DMS153 (cell line): ENCODE measurements at places on chromosomes 2 and 18.

- no peak for DNase-seq
Observed at GRCh38 chr2:175036582-175037018, 31.4 kb upstream of the CHN1 start.

GRCh38 chr18:48539406-48540250 lies 797 bp downstream of the CTIF start:
- no peak for DNase-seq

- peak; percentile 55 for DNase-seq
Observed at GRCh38 chr2:238170386-238171071, 11.8 kb downstream of the ERFE start.

GRCh38 chr2:29920631-29921559 lies 491 bp downstream of the ALK start:
- no peak for DNase-seq

- DNase-seq = no peak
Observed at GRCh38 chr2:47198985-47199451, 43.9 kb upstream of the STPG4 start.

- no peak for DNase-seq
Observed at GRCh38 chr2:98898423-98898841, 37.6 kb downstream of the CRACDL start.

- no peak for DNase-seq
Observed at GRCh38 chr2:125125902-125126301, 1100.8 kb downstream of the CNTNAP5 start.

- no peak for DNase-seq
Observed at GRCh38 chr2:129806990-129807389, 172.5 kb upstream of the RAB6C start.

GRCh38 chr18:3626929-3627458 lies 177.0 kb downstream of the TGIF1 start:
- no peak for DNase-seq

GRCh38 chr18:48837676-48838075 lies 113.1 kb downstream of the SMAD7 start:
- DNase-seq = no peak

DNA sequence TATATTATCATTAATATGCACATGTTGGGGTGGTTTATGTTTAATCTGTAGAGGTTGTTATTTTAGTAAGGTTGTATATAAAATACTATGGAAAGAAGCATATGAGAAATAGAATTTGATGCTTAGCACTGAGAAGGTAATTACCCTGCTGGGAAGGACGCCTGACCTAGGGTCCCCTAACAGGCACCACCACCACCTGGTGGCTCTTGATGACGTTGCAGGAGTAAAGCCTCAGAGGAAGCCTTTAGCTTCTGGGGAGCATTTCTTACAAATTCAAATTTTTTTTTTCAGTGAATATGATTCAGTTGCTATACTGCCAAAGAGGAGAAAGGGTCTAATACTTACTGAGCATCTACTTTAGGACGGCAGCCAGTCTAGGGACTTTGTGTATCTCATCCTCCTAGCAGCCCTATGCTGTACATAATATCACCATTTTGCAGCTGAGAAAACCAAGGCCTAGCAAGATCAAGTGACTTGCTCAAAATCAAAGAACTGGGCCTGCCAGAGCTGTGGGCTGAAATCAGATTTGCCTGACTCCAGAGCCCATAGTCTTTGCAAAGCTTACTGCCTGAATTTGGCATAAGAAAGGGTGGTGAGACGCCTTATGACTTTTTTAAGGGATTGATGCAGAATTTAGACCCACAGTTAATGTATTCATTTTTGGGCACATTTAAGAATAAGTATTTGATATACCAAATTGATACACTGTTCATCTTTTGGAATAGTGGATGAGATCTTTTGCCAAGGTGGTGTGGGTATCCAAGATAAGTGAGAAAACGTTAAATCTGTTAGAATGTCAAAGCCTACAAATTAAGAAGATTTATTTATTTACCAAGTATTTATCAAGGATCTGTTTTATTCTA lies 78.8 kb upstream of the GAREM1 start:
- DNase-seq = peak; percentile 42

- DNase-seq = peak; percentile 47
Observed at GRCh38 chr2:30115141-30115980, 31.4 kb upstream of the YPEL5 start.

- DNase-seq = no peak
Observed at GRCh38 chr2:30786923-30787685, 20.1 kb downstream of the CAPN13 start.

- no peak for DNase-seq
Observed at GRCh38 chr2:107757223-107757622, 69.5 kb upstream of the RGPD4 start.

DNA sequence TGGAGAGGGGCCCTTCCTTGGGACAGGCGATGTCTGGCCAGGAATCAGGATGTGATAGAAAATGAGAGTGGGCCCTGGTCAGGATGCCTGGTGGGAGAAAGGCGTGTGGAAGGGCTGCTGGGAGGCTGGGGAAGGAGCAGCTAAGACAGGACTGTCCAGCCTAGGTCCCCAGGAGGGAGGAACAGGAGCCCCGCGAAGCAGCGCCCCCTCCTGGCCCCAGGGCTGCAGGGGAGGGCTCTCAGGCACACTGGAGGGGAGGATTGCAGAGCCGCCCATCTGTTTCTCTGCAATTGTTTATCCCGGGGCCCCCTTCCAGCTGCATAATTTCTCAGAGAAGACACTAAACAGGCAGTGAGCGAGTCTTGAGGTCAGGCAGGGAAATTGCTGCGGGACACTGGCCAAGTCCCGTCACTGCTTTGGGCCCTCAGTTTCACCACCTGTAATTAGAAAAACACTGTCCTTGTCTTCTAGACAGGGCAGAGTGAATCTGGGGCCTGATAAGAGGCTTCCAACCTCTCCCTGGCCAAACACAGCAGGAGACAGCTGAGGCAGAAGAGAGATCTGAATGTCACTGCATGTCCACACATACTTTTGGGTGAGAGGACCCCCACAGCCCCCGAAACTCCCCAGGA lies 3.9 kb upstream of the NPPC start:
- no peak for DNase-seq

DNA sequence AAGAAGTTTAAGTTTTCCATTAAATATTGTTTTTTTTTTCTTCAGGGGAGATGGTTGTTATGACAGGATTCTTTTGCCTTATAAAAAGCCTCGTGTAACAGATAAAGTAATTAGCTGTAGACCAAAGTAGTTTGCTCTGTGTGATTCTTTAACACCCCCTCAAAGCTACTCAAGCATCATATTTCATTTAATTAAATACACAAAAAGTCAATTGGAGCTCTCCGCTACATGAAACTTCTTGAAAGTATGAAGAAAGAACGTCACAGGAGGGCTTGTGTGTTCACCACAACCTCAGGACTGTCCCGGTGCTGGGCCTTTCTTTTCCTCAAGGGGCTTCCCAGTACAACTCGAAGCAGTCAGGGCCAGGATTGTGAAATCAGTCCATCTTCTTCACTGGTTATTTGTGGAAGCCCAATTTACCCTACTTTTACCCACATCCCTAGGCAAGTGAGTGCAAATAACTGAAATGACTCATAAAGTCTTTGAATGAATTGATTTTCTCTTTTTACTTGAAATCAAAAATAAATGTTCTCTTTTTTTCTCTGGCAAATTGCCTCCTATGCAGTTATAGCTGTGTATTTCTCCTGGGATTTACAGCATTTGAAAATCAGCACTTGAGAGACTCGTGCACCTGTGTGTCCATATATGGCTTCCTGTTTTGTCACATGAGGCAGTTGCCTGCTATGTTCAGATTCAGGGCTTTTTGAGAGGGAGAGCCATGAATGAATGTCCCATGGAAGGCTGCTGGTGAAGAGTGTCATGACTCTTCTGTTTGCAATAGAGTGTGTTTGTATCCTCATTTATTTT lies 48.6 kb downstream of the LINC00305 start:
- DNase-seq = peak; percentile 78

DNA sequence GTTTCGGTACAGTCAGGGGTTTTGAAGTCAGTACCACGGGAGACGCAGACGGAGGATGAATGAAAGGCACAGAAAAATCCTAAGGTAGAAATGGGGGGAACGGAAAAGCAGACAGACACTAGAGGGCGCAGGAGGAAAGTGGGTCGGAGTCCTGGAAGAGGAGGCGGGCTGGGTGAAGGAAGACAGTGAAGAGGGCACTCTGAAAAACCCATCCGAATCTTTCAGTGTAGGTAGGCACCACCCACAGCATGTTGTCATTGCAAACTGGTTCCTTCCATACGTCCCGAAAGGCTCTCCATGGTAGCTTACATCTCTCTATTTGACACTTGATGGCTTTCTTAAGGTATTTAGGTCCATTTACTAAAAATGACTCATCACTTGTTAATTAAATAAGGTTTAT lies 18.5 kb upstream of the ZNF236 start:
- DNase-seq = peak; percentile 34

GRCh38 chr2:196406-196805 lies 67.4 kb downstream of the SH3YL1 start:
- DNase-seq = no peak

GRCh38 chr18:13932285-13933025 lies 17.1 kb upstream of the MC2R start:
- DNase-seq = no peak

- no peak for DNase-seq
Observed at GRCh38 chr2:36405183-36405582, 49.6 kb downstream of the CRIM1 start.

- DNase-seq = no peak
Observed at GRCh38 chr18:24494586-24494985, 34.1 kb downstream of the HRH4 start.

- no peak for DNase-seq
Observed at GRCh38 chr2:229855116-229855515, 66.7 kb downstream of the TRIP12 start.

- no peak for DNase-seq
Observed at GRCh38 chr2:113160962-113161361, 12.8 kb upstream of the PSD4 start.

DNA sequence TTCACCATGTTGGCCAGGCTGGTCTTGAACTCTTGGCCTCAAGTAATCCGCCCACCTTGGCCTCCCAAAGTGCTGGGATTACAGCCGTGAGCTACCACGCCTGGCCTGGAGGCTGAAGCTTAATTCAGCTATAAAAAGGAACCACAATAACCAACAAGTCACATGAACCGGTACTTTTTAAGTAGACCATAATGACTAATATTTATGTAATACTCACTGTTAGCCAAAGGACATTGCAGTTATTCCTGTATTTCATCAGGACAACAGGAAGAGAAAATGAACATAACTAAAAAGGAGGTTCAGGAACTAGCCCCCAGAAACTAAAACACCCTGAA lies 49.0 kb upstream of the TMEM87B start:
- DNase-seq = no peak

- no peak for DNase-seq
Observed at GRCh38 chr2:236899146-236899545, 186.5 kb upstream of the COPS8 start.

DNA sequence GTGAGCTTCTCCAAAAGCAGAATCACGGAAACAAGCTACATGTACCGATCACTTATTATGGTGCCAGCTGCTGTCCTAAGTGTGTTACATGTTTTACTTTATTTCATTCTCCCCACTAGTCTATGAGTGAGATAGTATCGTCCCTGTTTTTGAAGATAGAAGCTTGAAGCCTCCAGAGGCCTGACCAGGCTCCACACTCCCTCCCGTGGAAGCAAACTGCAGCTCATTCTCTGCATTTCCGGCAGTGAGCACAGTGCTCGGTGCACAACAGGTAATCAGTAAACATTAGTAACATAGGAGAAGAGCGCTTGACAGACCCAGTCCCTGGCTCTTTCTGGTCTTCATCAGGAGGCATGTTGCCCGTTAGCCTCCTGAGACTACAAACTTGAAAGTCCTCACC lies 72.9 kb downstream of the ZBTB7C start:
- DNase-seq = peak; percentile 72

GRCh38 chr2:9017411-9017810 lies 13.9 kb upstream of the MBOAT2 start:
- no peak for DNase-seq

- DNase-seq = peak; percentile 86
Observed at GRCh38 chr2:148965623-148966437, 72.7 kb upstream of the LYPD6B start.

- no peak for DNase-seq
Observed at GRCh38 chr2:88942798-88943197, 251.3 kb downstream of the RPIA start.

GRCh38 chr18:62484941-62485340 lies 37.9 kb upstream of the ZCCHC2 start:
- no peak for DNase-seq

DNA sequence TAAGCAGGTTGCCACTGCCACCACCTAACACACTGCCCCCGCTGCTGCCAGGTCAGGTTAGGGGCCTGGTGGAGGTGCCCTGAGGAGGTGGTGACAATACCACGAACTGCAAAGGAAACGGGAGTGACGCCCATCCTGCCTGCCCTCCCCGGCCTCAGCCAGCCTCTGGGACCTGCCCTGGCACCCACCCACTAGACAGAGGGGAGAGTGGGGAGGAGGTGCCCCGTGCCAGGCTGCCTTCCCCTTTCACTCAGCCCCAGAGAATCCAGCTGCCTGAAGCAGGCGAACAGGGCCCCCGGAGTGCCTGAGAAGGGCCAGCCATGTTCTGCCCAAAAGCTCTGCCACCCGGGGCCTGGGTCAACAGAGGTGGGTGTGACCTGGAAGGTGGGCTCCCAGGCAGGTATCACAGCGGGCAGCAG lies 44.5 kb upstream of the FOSL2 start:
- no peak for DNase-seq

- DNase-seq = no peak
Observed at GRCh38 chr2:200050921-200051610, 95.7 kb downstream of the MAIP1 start.

GRCh38 chr2:17858064-17858463 lies 20.4 kb upstream of the KCNS3 start:
- no peak for DNase-seq

- no peak for DNase-seq
Observed at GRCh38 chr2:217998926-217999594, 3.7 kb downstream of the TNS1 start.

GRCh38 chr2:67453310-67453709 lies 56.2 kb downstream of the ETAA1 start:
- no peak for DNase-seq

GRCh38 chr2:197293252-197294007 lies 17.1 kb downstream of the ANKRD44 start:
- DNase-seq = no peak

DNA sequence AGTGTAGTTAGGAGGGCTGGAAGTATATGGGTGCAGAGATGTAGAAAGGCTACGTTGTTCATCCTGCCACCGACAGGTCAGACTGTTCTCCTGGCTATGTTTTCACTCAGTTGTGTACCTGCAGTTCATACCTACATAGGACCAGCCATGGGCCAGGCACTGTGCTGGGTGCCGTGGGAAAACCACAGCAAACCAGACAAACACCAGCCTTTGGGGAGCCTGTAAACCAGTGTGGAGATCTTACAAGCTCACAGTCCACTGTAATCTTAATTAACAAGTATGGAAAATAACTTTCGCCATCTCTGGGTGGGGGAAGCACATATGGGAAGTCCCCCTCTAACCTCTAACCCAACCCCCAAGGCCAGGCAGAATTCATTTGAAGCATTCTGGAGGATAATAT lies 12.7 kb downstream of the NCK2 start:
- DNase-seq = no peak

- no peak for DNase-seq
Observed at GRCh38 chr2:227447606-227448005, 24.4 kb upstream of the AGFG1 start.

GRCh38 chr18:48996901-48997463 lies 46.2 kb upstream of the SMAD7 start:
- DNase-seq = peak; percentile 37
